ENCODE measurements at places on chromosomes 12 and 14.
A peak's percentile ranks its signal among the peaks of the same experiment; 100 is the strongest.

DNA sequence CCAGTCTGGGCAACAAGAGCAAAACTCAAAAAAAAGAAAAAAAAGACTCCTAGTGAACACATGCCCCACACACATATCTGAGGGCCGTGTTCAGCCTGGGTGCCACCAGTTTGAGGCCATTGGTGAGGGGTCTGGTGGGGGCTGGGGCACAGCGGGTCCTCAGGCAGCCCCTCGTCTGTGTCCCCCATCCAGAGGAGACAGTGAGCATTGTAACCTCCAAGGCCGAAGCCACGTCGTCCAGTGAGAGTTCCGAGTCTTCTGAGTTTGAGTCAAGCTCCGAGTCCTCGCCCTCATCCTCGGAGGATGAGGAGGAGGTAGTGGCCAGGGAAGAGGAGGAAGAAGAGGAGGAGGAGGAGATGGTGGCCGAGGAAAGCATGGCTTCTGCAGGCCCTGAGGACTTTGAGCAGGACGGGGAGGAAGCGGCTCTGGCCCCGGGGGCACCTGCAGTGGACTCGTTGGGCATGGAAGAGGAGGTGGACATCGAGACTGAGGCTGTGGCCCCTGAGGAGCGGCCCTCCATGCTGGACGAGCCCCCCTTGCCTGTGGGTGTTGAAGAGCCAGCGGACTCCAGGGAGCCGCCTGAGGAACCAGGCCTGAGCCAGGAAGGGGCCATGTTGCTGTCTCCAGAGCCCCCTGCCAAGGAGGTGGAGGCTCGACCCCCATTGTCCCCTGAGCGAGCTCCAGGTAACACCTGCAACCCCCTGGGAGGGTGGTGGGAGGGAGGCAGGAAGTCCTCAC lies 15.6 kb downstream of the SETD1B start:
- peaks cover 98% of the 10 kb centered on the region for H3K36me3 ChIP-seq
- DNase-seq, result peak; percentile 68
- H3K27ac ChIP-seq, result no peak overlapping the region
- no peaks in the 10 kb centered on the region for H3K27me3 ChIP-seq

DNA sequence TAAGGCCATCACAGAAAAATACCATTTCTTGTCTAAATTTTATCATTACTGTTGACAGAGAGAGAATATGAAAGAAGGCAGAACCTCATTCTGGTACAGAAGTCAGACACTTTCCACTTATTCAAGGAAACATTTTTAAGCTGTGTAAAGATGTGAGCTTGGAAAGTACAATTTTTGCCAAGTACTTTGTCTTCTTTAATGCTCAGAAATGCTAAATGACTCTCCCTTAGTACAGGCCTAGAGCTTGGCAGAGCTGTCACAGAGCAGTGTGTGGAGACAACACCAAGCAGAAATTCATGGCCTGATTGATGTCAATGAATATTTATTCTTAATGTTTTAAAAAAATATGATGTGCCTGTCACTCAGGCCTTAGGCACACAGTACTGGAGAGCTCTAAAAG lies 20.7 kb downstream of the NT5DC3 start:
- no peak for DNase-seq
- H3K4me3 ChIP-seq, result no peak overlapping the region
- no peaks in the 10 kb centered on the region for H3K27me3 ChIP-seq
- no peak overlapping the region for H3K27ac ChIP-seq
- H3K4me1 ChIP-seq, result no peaks in the 10 kb centered on the region

DNA sequence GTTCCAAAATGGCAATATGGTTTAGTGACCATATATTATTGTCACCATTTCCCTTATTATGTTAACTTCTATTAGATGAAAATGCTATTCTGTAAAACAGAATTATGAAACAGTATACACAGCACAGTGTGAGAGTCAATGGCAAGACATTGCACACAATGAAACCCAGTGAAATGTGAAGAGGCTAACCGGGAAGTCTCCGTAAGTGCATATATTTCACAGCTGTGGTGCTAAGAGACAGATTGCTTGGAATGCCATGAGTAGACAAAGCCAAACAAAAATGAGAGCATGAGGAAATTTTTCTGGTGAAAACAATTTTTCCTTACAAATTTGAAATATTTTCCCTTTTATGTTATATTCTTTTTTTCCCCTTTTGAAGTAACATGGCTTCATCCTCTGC lies 49.4 kb downstream of the DYRK2 start:
- peaks cover 6% of the 10 kb centered on the region for H3K4me1 ChIP-seq
- H3K27me3 ChIP-seq, result no peaks in the 10 kb centered on the region
- no peak for DNase-seq
- no peak overlapping the region for H3K27ac ChIP-seq
- no peak overlapping the region for H3K4me3 ChIP-seq

GRCh38 chr12:72219937-72220336 lies 52.2 kb upstream of the TRHDE start:
- H3K27ac ChIP-seq, result no peak overlapping the region
- no peaks in the 10 kb centered on the region for H3K4me1 ChIP-seq
- H3K36me3 ChIP-seq, result no peaks in the 10 kb centered on the region
- no peak overlapping the region for H3K4me3 ChIP-seq
- DNase-seq, result no peak

DNA sequence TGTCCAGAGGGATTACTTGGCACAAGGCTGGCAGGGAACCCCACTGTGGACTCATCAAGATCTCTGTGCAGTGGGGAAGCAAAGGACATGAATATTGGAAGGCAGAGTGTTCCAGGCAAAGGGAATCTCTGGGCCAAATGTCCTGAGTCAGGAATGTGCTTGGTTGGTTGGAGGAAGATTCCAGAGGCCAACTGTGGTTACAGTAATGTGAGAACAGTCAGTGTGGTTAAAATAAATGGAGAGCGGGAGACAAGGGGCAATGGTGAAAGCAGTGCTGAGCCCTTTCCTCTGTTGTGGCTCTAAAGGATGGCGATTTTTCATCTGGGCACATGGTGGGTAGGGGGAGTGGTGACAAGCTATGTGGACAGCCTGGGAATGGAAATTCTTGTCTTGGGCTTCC lies 948.2 kb downstream of the BCL11B start:
- H3K27ac ChIP-seq, result no peak overlapping the region
- H3K36me3 ChIP-seq, result no peaks in the 10 kb centered on the region
- no peak overlapping the region for H3K4me3 ChIP-seq
- H3K27me3 ChIP-seq, result no peaks in the 10 kb centered on the region
- H3K4me1 ChIP-seq, result no peaks in the 10 kb centered on the region
- DNase-seq, result no peak

DNA sequence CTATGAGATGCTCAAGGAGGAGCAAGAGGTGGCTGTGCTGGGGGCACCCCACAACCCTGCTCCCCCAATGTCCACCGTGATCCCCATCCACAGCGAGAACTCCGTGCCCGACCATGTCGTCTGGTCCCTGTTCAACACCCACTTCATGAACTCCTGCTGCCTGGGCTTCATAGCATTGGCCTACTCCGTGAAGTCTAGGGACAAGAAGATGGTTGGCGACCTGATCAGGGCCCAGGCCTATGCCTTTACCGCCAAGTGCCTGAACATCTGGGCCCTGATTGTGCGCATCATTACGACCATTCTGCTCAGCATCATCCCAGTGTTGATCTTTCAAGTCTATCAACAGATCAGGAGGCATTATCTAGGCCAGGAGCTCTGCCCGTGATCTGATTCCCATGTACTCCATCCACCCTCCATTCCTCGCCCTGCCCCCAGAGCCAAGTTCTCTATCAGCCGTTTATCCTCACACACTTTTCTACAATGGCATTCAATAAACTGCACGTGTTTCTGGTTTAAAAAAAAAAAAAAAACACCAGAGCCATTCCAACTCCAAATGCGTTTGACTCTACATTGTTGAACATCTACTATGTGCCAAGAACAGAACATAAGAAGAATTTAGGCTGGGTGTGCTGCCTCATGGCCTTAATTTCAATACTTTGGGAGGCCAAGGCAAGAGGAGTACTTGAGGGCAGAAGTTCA lies 17.5 kb downstream of the ATXN2 start:
- no peaks in the 10 kb centered on the region for H3K36me3 ChIP-seq
- no peak for DNase-seq

Measured in upper lobe of left lung (tissue), 6 donors.